IPS DF 6.9 (cell line): ENCODE measurements at places on chromosomes 6 and 20.

DNA sequence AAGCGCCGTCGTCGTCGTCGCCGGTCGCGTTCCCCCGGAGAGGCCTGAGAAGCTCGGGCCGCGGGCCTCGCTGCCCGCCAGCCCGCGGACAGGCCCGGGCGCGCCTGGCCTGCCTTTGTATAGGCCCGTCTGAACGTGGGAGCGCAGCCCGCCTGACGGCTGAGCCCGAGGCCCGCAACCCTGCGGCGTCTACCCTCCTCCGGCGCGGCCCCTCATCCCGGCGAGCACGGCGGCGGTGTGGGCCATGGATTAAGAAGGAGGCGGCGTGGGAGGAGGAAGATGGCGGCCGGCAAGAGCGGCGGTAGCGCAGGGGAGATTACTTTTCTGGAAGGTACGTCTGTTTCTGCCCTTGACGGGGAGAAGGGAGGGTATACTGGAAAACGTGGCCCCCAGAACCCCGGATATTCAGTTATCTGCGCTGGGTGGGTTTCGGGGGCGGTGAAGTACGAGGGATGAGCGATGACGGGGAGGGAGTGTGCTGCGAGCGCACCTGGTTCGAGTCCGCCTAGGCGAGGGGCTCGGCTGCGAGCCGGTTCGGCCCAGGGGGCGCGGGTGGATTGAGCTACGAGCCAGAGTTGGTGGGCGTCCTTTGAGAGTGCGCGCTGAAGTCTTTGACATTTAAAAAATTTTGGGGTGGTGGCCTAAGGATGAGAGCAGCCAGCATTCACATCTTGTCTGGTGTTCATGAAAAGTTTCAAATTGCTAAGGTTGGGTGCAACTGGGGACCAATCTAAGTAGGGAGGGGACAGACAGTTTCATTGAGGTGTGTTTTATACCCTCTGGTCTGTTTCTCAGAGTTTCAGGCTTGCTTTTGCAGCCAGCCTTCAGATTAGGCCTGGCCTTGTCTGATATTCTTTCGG, 796 bp downstream of the SENP6 start:
- no peaks in the 10 kb centered on the region for H3K36me3 ChIP-seq
- H3K27me3 ChIP-seq, result no peaks in the 10 kb centered on the region; the same call in 1 of the 2 replicates
- DNase-seq, result no peak

DNA sequence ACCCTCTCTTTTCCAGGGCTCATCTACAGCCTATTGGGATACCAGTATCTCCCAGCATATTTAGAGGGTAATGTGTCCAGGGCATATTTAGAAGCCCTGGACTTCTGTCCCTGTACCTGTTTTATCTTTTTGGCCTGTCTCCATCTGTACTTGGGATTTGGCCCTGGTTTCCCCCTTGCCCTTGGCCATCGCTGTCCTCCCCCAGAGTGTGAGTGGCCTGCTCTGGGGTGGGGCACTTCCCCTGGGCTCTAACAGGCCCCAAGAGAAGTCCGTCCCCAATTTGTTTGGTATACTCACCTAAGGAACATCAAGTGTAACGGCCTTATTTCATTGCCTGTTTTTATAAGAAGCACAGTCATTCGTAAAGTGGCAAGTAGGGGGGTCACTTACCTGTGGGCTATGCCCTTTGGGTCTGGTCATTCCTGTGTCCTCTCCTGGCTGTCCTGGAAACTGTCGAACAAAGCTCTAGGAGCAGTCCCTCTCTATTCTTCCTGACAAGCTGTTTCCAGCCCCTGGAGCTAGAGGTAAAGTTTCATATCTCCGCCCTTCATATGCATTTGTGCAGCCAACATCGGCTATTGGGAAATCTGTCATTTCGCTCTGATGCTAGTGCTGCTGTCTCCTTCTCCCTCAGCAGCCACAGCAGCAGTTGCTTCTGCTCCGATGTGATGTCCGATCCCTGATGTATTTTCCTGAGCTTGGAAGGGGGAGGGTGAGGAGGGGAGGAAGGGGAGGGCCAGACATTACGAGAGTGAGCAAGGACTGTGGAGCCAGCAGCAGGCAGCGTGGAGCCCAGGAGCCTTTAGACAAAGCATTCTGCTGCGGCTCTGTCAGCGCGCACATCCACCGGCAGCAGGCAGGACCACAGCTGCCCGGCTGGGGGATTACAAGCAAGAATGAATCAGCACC, 83.4 kb downstream of the TCP11 start:
- peaks cover 10% of the 10 kb centered on the region; the same call in 1 of the 2 replicates for H3K36me3 ChIP-seq
- H3K4me1 ChIP-seq, result no peaks in the 10 kb centered on the region
- no peak overlapping the region for H3K27ac ChIP-seq
- H3K4me3 ChIP-seq, result no peak overlapping the region

DNA sequence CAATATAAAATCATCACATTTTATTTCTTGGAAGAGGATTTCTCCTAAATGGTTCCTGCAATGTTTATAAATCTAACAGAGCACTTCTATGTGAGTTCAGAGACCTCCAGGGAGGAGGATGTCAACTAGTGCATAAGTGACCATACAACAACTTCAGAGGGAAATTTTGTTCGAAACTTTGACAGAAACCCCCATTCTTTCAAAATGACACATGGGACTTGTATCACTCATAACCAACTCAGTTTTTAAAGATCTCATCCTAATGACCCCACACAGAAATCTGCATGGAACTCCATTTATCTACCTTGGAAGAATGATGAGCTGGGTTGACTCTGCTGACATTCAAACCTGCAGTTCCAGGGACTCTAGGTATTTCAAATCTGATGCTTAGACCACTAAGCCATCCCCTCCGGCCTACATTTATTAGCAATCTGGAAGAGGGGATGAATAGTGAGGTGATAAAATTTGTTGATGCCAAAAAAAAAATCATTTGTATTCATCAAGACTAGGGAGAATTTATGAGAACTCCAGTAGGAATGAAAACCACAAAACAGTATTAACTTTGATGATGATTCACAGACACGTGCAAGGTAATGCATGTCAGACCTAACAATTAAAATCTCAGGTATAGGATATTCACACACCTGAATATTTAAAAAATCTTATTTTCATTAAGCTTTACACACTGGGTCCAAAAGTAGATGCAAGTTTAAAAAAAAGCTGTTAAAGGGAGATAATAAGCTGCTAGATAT, 153.0 kb downstream of the REV3L start:
- H3K27me3 ChIP-seq, result no peaks in the 10 kb centered on the region
- DNase-seq, result no peak
- H3K27ac ChIP-seq, result no peak overlapping the region
- H3K36me3 ChIP-seq, result no peaks in the 10 kb centered on the region

DNA sequence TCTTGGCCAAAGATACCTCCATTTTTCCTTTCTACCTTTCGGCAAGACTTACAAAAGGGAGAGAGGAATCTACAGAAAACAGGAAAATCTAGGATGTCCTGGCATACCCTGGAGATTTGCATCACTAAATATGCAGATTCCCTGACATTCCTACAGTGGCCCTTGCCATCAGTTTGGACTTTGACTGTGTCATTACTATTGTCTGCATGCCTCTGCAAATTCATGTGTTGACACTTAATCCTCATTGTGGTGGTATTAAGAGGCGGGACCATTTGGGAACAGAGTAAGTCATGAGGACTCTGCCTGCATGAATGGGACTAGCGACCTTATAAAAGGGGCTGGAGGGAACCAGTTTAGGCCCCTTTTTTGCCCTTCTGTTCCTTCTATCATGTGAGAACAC, 50.5 kb upstream of the DTNBP1 start:
- no peaks in the 10 kb centered on the region for H3K36me3 ChIP-seq
- DNase-seq, result no peak
- no peak overlapping the region for H3K27ac ChIP-seq
- H3K4me1 ChIP-seq, result no peaks in the 10 kb centered on the region
- no peaks in the 10 kb centered on the region for H3K27me3 ChIP-seq

DNA sequence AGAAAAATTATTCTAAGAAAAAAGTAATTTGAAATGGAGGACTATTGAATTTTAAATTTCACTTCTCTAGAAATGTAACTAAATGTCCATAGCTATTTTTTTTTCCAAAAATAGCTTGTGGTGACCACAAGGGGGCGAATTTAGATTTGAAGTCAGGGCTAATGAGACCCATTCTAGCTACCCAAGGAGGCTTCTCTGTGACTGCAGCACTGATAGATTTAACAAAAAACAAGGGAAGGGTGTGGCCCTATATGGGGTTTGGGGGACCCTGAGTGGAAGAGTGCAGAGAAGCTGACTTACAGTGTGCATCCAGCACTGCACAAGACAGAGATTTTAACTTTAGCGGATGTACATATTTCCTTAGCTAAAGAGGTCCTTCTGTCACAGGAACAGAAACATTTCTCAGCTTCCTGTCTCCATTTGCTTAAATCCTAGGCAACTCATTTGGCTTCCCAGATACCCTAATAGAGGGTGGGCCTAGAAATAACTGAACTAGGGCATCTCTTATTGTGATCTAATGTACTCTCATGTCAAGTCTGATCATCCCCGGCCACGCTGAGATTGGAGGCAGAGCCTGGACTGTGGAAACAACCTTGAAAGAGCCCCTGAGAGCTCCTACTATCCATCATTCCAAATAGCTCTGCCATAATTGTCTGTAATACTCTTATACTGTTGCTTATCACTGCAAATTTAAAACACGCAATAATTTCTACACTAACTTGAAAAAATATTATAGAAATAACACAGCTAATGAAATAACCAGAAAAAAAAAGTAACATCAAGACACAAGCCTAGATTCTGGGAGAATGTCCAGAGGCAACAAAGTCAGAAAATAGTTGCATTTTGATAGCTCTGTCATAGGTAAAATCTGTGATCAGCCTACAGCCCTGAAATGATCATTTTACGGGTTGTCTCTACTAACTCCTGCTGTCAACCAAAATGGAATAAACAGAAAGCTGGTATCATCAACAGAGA, 93.6 kb downstream of the SNAP91 start:
- H3K27ac ChIP-seq, result no peak overlapping the region
- no peaks in the 10 kb centered on the region for H3K27me3 ChIP-seq
- no peak for DNase-seq

GRCh38 chr6:81031416-81031815, 721.1 kb downstream of the TENT5A start:
- no peak overlapping the region for H3K4me3 ChIP-seq
- no peak for DNase-seq
- no peaks in the 10 kb centered on the region for H3K27me3 ChIP-seq
- H3K36me3 ChIP-seq, result no peaks in the 10 kb centered on the region

GRCh38 chr6:31049518-31049917, 39.2 kb downstream of the MUC22 start:
- H3K27me3 ChIP-seq, result no peaks in the 10 kb centered on the region
- H3K36me3 ChIP-seq, result no peaks in the 10 kb centered on the region
- H3K4me3 ChIP-seq, result no peak overlapping the region

- DNase-seq, result no peak
- H3K36me3 ChIP-seq, result no peaks in the 10 kb centered on the region
- H3K4me1 ChIP-seq, result peaks cover 16% of the 10 kb centered on the region
These were observed 42.2 kb upstream of the OSTM1 start for GRCh38 chr6:108116546-108117426.

- no peak for DNase-seq
- no peak overlapping the region for H3K4me3 ChIP-seq
- no peaks in the 10 kb centered on the region for H3K36me3 ChIP-seq
- no peaks in the 10 kb centered on the region for H3K27me3 ChIP-seq
- H3K4me1 ChIP-seq, result no peaks in the 10 kb centered on the region
- H3K27ac ChIP-seq, result no peak overlapping the region
These were observed 50.8 kb upstream of the MYLIP start for GRCh38 chr6:16078064-16078463.

DNA sequence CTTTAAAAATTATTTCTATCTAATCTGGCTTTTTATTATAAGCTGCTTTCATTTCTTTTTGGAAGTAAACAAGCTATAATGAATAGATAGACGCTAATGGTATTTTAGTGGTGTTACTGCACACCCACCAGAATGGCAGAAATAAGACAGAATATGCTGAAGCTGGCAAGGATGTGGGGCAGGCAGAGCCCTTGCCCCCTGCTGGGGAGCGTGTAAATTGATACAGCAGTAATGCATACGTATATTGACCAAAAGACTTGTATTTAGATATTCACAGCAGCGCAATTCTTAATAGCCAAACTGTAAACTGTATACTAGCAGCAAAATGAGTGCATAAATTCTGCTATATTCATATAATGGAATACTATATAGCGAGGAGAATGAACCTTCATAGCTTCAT, 35.3 kb downstream of the TMEM181 start:
- H3K4me1 ChIP-seq, result no peaks in the 10 kb centered on the region
- no peak overlapping the region for H3K4me3 ChIP-seq
- no peak overlapping the region for H3K27ac ChIP-seq
- H3K36me3 ChIP-seq, result peaks cover 12% of the 10 kb centered on the region; the same call in 1 of the 2 replicates
